Femur (tissue), 1 donor: ENCODE measurements at places on chromosomes 12 and 14.
A peak's percentile ranks its signal among the peaks of the same experiment; 100 is the strongest.

DNA sequence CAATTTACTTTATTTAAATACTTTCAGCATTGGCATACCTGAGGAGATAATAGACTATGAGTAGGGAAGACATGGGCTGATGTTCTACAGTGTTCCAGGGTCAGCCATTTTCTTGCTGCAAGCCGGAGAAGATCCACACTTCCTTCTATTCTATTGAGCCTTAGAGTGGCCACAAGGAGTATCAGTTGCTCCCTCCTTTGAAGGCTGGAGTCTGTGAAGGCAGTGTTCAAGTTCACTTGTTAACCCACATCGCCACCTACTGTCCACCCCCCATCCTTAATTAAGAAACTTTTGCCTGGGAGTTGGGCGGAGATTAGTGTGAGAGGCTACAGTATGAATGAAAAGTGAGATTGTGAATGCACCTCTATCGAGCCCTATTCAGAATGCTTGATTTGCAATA is 666.6 kb downstream of the NRXN3 start:
- DNase-seq, result peak; percentile 17

GRCh38 chr12:108704527-108704926 is 26.8 kb downstream of the CORO1C start:
- DNase-seq, result no peak

DNA sequence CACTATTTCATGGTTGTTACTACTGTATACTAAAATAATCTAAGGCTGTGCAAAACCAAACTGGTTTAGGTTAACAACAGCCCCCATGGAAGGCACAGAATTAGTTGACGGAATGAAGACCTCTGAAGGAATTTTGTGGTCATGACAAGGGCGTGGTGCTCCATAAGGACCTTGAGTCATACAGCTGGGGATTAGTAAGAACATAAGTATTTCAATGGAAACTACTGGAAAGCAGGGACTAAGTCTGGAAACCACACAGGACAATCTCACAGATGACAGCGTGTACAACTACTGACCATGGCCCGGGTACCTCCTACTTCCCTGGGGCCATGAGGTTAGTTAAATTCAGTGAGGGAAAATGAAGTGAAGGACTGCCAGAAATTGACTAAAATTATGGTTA is 98.5 kb upstream of the PLEKHA5 start:
- DNase-seq, result no peak

GRCh38 chr12:39606712-39607423 is 12.7 kb downstream of the ABCD2 start:
- DNase-seq, result no peak

DNA sequence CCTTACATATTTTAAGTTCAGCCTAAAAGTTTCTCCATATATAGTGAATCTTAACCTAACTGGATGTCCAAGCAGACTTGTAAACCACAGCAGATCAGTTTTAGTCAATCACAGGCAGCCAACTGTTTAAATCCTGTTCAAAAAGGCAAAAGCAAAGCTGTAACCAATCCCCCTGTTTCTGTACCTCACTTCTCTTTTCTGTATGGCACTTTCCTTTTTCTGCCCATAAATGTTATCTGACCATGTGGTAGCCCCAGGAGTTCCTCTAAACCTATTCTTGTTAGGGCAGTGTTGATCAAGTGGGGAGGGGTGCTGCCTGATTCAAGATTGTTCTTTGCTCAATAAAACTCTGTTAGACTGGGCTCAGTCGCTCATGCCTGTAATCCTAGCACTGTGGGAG is 8.5 kb upstream of the DACT1 start:
- DNase-seq, result no peak

- no peak for DNase-seq
Observed at GRCh38 chr14:57979376-57980048, 113.6 kb upstream of the SLC35F4 start.

DNA sequence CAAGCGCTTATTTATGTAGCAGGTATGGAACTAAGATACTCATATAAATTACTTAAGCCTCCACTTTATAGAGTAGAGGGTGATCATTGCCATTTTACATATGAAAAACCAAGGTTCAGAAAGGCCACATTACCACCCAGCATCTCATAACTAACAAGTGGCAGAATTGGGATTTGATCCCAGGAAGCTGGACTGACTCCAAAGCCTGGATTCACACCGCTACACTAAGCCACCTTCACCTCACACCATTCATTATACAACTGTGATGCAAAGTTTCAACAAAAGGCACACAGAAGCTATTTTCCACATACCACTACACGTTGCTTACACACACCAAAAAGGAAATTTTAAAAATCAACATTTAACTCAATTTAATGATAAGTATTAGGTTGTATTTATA is 370.6 kb downstream of the FUT8 start:
- DNase-seq, result no peak

DNA sequence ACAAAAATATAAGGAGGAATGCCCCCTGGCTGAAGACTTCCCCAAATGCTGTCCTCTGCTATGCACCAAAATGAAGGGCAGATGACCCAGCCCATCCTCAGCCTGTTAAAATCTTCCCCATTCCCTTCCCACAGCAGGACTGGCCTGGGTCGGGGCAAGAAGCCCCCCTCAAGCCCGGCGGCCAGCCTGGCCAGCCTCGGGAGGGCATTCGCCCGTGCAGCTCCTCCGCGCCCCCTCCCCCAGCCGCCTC is 413 bp downstream of the RARG start:
- no peak for DNase-seq

DNA sequence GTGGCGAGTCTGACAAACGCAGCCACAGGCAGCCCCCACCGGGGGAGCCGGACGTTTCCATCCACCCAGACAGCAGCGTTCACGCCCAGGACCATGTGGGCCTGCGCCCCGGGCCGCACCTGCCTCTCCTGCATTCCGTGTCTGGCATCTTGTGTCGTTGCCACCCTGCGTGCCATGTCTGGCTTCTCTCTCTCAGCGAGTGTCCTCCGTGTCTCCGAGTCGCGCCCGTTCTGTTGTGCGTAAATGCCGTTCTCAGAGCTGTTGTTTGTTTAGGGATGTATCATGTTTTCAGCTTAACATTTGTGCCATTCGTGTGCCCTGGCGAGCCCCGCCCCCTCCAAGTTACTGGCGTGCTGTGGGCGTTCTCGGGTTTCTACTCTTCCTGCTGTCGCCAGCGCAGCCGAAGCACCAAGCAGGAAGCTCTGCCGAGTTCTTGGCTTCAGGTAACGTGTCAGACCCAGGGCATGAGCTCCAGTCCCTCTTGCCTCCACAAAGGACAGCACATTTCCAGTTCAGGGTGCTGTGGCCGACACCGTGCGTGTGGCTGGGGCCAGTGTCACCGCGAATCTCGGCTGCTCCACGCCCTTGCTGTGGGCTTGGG is 34.6 kb downstream of the NOC4L start:
- DNase-seq, result no peak

GRCh38 chr12:92136965-92137721 is 8.5 kb downstream of the BTG1 start:
- DNase-seq, result no peak

DNA sequence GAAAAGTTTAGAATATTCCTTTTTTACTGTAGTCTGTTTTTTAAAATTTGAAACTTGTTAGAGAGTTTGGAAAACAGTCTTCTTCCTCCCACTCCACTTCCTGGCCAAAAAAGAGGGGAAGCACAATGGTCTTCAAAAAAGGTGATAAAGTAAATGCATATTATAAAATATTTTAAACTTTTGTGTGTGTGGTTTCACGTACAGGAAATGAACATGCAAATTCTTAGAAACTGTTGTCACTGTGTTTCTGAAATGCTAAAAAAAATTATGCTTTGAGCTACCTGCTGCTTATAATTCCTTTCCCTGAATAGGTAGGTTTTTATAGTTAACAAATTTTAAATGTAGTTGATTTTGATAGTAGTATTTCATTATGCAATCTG is 2.9 kb downstream of the FGFR1OP2 start:
- no peak for DNase-seq

GRCh38 chr12:124694846-124695497 is 127.6 kb upstream of the NCOR2 start:
- peak; percentile 73 for DNase-seq

DNA sequence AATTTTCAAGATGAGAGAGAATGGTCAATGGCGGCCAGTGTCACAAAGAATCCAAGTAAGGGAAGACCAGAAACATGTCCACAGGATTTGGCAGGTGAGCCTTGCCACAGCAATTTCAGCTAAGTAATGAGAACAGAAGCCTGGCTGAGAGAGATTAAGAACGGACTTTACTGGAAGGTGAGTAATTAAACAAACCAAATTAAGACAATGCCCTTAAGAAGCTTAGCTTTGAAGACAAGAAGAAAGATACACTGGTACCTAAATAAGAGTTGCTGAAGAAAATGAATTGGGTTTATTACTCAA is 145.4 kb upstream of the PLEKHG7 start:
- DNase-seq, result no peak

DNA sequence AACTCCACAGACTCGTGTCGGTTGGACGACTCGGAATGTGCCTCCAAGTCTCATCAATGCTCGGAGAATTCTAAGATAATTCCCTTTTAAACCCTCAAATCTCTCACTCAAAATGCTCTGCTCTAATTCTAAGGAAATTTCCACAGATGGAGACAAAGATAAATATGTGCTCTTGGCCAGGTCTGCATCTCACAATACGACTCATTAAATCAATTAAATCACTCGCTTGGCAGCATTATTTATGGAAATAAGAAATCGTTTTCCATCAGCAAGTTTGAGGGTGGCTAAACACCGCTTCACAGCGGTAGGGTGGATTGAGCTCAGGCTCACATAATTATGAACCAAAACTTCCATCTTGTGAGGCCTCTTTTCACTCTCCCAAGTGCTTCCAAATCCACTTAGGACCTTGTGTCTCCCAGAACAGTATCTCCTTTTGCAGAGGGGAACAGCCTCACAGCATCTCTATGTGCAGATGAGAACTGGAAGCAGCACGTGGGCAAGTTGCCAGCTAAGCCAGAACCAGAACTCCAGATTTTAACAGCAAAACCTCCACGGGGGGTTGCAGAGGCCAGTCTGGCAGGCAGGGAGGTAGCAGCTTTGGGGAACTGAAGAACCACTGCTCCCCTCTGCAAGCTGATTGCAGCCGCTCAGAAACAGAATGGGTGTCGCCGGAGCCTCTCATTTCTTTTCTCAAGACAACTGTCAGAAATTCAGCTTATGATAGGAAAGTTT is 43.8 kb downstream of the RIMBP2 start:
- no peak for DNase-seq

GRCh38 chr12:57756406-57757341 is 1.8 kb downstream of the MARCHF9 start:
- DNase-seq, result no peak

GRCh38 chr14:105493921-105494605 is 3.0 kb downstream of the TEDC1 start:
- DNase-seq, result peak; percentile 42

- no peak for DNase-seq
Observed at GRCh38 chr12:52122904-52123303, 43.4 kb downstream of the SMIM41 start.

GRCh38 chr14:62029569-62029924 is 267.3 kb downstream of the SNAPC1 start:
- no peak for DNase-seq

DNA sequence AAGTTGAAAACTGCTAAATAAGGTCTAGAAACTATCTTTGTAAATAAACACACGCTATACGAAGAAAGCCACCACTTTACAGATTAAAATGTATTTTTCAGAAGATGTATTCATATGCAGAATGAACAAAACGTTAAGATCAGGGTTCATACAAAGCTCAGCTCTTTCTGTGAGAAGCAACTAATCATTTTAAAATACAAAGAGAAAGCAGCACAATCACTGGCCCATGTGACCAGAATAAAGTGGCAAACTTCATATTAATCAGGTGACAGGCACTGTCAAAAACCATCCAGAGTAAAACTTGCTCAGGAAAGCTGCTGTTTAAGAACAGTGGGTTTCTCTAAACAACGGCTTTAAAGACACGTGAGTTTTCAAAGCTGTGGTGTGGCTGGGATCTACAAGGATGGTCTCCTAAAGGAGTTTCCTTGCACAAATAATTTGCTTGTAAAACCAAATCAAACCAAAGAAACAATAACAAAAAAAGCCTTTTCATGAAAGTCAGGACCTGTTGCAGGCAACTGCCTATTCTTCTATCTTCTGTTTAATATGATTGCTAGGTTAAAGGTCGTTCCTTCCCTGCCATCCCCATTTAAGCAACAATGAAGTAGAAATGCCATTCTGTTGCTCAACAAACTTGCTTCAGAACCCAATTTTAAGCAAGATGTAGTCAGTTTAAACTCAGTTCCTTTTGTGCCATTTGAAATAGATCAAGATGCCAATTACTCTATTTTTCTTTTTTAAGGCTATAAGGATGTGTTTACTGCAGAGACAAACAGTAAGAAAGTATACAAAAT is 22.3 kb downstream of the SEL1L start:
- DNase-seq, result no peak

DNA sequence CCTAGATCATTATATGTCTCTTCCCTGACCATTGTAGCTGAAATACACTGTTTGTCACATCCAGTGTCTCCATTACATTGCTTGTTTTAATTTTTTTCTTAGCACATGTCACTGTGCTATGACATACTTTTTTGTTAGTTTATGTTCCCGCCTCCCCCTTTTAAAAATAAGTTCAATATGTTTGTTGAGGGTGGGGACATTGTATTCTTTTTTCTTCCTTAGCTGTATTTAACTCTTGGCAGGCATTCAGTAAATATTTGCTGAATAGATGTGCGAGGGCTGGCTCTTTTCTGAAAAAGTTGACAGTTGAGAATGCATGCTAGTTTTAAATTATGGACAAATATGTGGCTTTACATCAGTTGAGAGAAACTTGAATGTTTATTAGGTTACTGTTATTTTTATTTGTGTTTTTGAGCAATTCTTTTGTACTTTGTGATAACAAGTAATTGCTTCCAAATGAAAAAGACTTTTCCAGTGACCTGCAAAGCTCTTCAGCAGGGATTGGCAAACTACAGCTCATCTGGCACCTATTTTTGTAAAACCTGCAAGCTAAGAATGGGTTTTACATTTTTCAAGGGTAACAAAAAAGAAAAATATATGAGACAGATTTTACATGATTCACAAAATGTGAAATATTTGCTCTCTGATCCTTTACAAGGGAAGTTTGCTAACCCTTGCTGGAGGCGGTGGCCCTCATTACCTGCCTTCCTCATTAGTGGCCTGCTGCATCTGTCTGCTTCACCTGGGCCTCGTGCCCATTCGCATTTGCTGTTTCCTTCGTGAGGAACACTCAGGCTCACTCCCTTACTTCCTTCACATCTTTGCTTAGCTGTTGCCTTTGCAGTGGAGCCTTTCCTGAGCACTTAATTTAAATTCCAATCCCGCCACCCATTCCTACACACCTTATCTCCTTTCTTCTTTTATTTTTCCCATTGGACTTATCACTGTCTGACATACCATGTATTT is 229.4 kb downstream of the ERC1 start:
- no peak for DNase-seq

GRCh38 chr14:33956640-33957039 is 5.8 kb upstream of the EGLN3 start:
- DNase-seq, result no peak

- DNase-seq, result no peak
Observed at GRCh38 chr12:76299536-76300296, 48.5 kb downstream of the BBS10 start.

DNA sequence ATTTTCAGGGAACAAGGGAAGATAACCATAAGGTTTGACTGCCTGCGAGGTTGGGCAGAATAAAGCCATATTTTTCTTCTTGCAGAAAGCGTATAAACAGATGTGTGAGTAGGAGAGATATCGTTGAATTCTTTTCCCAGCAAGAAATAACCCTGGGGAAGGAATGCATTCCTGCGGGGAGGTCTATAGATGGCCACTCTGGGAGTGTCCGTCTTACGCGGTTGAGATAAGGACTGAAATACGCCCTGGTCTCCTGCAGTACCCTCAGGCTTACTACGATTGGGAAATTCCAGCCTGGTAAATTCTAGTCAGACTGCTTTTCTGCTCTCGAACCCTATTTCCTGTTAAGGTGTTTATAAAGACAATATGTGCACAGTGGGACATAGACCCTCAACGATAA is 225.0 kb downstream of the LRIG3 start:
- DNase-seq, result no peak

- no peak for DNase-seq
Observed at GRCh38 chr12:78037707-78038106, 207.0 kb downstream of the NAV3 start.
